ENCODE measurements at places on chromosomes 12 and 14.

GRCh38 chr12:64826234-64826633 is 1.8 kb downstream of the TBC1D30 start:
- DNase-seq = peak; percentile 30

- DNase-seq = peak; percentile 6
Observed at GRCh38 chr12:101459642-101460346, 15.3 kb upstream of the SPIC start.

DNA sequence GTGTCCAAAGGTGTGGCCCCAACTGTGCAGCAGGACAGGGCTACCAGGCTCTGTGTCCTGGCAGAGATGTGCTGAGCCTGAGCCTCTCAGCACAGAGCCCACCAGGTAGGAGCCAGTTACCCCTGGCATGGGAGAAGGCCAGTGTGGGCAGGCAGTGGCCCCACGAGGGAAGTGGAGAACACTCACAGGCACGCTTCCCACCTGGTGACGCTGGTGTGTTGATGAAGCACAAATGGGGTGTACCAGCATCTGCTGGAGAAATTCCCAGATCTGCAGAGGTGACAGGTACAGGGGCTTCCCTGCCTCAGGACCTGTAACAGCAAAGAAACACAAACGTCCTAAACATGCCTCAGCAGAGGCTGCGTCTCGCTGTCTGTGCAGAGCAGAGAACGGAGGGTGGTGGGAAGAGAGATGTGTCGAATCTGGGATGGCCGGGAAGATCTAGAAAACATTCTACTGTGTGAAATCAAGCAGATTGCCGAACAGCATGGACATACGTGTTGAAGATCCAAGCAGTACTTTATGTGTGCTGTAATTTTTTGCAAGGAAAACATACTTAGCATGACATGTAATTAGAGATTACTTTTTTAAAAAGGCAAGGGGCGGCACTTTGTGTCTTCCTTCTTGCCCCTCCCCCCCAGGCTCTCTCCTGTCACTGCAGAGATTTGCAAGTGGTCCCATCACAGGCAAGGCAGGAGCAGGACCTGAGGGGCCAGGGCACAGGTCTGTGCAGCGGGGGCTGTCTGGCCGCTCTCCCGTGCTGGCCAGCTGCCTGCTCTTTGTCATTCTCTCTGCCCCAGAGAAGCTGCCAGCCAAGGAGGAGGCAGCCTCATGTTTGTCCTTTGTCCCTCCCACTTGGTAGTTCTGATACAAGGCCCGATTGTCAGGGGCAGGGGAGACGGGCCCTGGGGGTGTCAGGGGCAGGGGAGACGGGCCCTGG is 17.3 kb downstream of the HIP1R start:
- DNase-seq = no peak

- peak; percentile 71 for DNase-seq
Observed at GRCh38 chr12:54378796-54379397, 5.6 kb downstream of the ZNF385A start.

DNA sequence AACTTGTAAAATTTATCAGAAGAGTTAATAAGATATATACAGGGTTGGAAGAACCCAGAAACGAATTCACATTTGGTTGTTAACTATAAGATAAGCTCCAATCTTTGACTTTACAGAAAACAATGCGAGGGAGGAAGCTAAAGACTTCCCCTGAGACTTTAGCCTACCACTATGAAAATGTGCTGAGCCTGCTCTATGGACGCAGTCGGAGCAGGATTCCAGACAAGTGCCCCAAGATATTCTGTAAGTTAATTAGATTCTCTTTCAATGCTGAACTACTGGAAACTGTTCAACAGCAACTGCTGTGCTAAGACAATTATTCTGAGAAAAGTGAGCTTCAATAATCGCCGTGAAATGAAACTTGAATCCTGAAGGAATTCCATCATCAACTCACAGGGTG is 8.3 kb upstream of the LRRC10 start:
- no peak for DNase-seq

Data from EH (cell line).